CD8-positive, alpha-beta memory T cell (primary cell): ENCODE measurements at places on chromosomes 5 and 9.

DNA sequence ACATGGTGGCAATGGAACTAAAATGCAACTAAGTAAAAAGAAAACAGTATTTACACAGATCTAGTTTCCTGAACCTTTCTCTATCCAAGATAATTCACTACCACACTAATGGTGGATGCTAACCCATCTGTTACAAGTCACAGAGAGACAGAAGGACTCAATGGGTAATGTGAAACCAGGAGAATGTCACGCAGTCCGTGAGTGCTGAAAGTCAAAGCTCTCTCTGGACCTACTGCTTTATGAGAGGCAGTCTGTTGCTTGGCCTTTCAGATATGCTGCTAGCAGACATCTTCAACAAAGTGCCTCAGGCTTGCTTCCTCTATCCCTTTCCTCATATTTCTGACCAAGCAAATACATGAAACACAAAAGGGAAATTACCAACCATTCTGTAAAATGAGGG lies 69.0 kb upstream of the GLRX start:
- no peak overlapping the region for H3K4me3 ChIP-seq
- H3K27ac ChIP-seq: no peak overlapping the region
- DNase-seq: no peak
- no peaks in the 10 kb centered on the region for H3K36me3 ChIP-seq

- H3K4me3 ChIP-seq: no peak overlapping the region
- no peak overlapping the region for H3K27ac ChIP-seq
- DNase-seq: no peak
- no peaks in the 10 kb centered on the region for H3K27me3 ChIP-seq
- no peaks in the 10 kb centered on the region for H3K4me1 ChIP-seq
- no peaks in the 10 kb centered on the region for H3K36me3 ChIP-seq
Measured at GRCh38 chr9:134960701-134961181, 43.0 kb upstream of the FCN1 start.

DNA sequence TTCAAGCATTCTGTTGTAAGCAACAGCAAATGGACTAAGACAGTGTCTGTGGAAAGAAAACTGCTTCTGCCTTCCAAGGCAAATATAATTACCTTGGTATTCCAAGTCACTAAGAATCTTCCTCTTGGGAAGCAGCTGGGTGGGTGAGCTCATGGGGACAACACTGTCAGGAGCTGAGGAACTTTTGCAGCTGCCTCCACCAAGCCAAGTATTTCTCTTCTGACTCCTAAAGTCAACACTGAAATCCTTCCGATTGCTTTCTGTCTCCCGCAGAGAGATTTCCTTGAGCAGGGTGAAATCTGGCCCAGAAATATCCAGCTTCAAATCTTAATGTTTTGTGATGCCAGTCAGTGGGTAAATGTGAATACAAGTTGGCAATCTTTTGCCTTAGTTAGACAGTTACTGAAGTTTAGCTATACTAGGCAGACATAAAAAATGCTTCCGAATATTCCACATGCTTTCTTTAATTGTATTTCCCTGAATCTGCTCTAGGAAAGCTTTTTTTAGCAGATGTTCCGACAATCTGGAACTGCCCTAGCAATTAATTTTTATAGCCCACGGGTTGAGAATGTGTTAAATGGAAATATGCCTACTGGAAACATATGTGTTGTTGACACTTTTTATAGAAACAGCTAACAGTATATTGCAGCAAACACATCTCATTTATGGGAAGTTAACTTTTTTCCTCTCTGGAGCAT lies 369.9 kb upstream of the DAB2 start:
- no peaks in the 10 kb centered on the region for H3K4me1 ChIP-seq
- no peak for DNase-seq
- H3K27ac ChIP-seq: no peak overlapping the region
- no peak overlapping the region for H3K4me3 ChIP-seq

- no peaks in the 10 kb centered on the region for H3K36me3 ChIP-seq
- peaks cover 8% of the 10 kb centered on the region for H3K27me3 ChIP-seq
- H3K27ac ChIP-seq: peak overlapping the region; percentile 27
- peaks cover 22% of the 10 kb centered on the region for H3K4me1 ChIP-seq
Measured at GRCh38 chr9:69171049-69171448, 3.0 kb upstream of the TJP2 start.

DNA sequence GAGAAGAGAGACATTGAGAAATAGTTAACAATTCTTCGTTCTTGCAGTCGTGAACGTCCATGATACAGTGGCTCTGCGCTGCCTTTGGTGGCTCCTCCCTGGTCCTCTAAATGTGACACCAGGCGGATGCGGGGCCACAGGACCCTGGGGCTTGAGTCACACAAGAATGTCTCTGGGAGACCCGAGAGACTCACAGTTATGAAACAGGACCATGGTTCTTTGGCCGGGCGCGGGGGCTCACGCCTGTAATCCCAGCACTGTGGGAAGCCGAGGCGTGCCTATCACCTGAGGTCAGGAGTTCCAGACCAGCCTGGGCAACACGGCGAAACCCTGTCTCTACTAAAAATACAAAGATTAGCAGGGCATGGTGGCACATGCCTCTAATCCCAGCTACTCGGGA lies 767 bp upstream of the ZDHHC11 start:
- H3K27me3 ChIP-seq: no peaks in the 10 kb centered on the region
- no peak overlapping the region for H3K27ac ChIP-seq
- no peak overlapping the region for H3K4me3 ChIP-seq
- no peaks in the 10 kb centered on the region for H3K36me3 ChIP-seq

DNA sequence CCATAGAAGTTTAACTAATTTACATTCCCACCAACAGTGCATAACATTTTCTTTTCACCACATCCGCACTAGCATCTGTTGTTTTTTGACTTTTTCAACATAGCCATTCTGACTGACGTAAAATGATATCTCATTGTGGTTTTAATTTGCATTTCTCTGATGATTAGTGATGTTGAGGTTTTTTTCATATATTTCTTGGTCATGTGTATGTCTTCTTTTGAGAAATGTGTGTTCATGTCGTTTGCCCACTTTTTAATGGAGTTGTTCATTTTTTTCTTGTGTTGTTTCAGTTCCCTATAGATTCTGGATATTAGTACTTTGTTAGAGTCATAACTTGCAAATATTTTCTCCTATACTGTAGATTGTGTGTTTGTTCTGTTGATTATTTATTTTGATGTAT lies 163.4 kb downstream of the FER start:
- no peak for DNase-seq
- no peaks in the 10 kb centered on the region for H3K27me3 ChIP-seq
- H3K4me1 ChIP-seq: no peaks in the 10 kb centered on the region
- H3K36me3 ChIP-seq: no peaks in the 10 kb centered on the region
- H3K27ac ChIP-seq: no peak overlapping the region

DNA sequence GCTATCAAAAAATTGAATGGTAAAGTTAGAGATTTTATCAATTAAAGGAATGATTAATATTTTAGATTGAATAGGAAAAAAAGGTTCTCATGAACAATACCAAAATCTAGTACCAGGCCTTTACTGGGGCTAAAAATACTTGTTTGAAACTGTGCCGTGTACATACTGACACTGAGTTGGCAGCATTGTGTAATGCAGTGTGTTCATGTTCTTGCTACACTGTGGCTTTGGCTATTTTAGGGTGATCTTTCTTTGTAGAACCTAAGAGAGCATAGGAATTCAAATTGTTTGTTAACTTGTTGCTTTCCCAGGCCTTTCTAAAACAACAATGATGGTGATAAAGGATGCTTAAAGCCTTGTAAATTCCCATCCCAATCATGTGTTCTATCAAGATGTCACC lies 80.9 kb downstream of the KIF4B start:
- no peak overlapping the region for H3K4me3 ChIP-seq
- no peak overlapping the region for H3K27ac ChIP-seq
- H3K27me3 ChIP-seq: no peaks in the 10 kb centered on the region
- H3K36me3 ChIP-seq: no peaks in the 10 kb centered on the region
- no peak for DNase-seq
